HuH-7.5 (cell line): ENCODE measurements at places on chromosomes 1 and 21.

GRCh38 chr1:26585471-26585870 lies 55.9 kb downstream of the RPS6KA1 start:
- DNase-seq = no peak

- no peak for DNase-seq
Measured at GRCh38 chr1:71510725-71511124, 429.9 kb upstream of the ZRANB2 start.

DNA sequence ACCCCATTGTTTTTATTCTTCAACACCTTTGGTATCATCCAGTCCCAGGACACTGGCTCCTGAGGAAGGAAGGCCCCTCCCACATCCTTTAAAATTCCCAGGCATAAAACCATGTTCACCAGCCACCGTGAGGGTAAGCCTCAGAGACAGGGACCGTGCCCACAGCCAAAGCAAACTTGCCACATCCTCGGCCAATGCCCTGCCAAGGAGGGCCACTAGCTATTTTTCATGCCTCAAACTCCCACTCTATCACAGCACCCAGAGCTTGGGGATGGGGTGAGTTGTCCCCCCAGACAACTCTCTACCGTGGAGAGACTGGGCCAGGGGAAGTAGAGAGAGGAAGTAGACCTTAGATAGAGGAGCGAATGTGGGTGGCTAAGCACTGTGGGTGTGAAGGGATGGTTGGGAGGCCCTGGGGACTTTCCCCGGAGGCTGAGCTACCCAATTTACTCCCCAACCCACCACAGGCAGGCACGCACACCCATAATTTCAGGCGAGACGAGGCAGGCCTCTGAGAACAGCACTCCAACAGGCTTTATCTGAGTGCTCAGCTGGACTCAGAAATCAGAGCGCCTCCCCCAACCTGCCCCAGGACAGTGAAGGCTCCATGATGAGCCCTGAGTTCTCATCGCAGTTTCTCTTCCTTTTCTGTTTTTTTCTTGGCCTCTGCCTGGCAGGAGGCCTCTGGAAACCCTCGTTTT lies 15.9 kb upstream of the BTG2 start:
- no peak for DNase-seq

DNA sequence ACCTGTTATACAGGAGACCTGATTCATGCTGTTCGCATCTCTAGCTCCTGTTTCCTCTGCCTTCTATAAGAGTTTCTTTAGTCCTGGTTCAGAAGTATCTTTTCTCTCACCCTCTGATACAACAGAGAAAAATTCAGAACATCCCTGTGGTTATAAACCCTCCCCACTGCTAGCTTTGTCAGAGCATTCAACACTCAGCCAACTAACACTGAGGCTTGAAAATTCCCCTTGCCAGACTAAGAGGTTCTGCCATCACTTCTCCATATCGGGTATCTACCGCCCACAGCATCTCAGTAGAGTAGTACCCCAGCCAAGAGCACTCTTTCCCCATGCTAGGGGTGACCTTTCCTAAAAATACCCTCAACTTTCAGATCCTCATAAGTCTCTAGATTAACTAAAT lies 19.6 kb upstream of the PIK3R3 start:
- DNase-seq = no peak

GRCh38 chr1:221774054-221774842 lies 32.4 kb upstream of the DUSP10 start:
- DNase-seq = no peak
